ENCODE measurements at places on chromosomes 3 and 15.
A peak's percentile ranks its signal among the peaks of the same experiment; 100 is the strongest.

GRCh38 chr3:115397433-115397832, 225.9 kb upstream of the GAP43 start:
- DNase-seq = no peak

DNA sequence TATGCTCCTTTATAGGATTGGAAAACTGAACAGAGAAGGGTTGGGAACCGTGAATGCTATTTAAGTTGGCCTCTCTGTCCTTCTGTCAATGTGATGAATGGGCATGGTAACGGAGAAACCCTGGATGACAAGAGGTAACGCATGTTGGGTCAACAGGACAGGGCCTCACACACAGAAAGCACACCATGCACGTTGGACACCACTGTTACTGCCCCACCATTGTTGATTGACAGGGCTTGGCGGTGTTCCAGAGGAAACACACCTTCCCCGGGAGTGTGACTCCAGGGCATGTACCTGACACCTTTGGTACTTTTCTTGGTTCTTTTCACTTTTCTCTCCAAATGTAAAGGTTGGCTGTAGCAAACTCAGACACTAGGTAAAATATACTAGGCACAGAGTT, 548.5 kb downstream of the OCA2 start:
- DNase-seq = no peak

GRCh38 chr15:31259562-31260252, 66.9 kb upstream of the KLF13 start:
- DNase-seq = no peak

DNA sequence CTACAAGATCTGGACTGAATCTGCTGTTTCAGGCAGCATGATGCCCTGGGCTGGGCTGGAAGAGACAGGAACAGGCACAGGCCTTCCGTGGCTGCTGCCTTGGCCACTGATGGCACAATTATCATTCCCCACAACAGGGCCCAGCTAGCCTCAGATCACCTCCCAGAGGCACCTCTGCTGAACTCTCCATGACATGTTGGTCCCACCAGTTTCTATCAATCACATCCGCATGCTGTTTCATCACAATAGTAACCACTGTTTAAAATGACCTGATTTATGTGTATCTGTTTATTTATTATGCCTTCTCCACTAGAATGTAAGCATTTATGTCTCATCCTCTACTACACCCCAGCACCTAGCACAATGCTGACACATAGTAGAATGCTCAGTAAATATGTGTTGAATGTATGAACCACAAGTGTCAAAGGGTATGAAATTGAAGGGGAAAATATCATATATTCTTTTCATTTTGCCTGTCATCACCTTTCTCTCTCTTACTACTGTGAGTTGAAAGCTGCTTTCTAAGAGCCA, 32.7 kb upstream of the ZBTB38 start:
- DNase-seq = no peak

DNA sequence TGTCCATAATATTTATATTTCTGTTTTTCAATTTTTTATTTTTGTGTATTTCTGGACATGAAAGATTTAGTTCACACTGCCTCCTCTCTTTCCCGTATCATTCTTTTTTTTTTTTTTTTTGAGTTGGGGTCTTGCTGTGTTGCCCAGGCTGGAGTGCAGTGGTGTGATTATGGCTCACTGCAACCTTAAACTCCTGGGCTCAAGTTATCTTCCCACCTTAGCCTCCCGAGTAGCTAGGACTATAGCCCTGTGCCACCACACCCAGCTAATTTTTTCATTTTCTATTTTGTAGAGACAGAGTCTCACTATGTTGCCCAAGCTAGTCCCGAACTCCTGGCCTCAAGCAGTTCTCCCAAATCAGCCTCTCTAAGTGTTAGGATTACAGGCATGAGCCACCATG, 53.6 kb downstream of the PRKCI start:
- DNase-seq = no peak

DNA sequence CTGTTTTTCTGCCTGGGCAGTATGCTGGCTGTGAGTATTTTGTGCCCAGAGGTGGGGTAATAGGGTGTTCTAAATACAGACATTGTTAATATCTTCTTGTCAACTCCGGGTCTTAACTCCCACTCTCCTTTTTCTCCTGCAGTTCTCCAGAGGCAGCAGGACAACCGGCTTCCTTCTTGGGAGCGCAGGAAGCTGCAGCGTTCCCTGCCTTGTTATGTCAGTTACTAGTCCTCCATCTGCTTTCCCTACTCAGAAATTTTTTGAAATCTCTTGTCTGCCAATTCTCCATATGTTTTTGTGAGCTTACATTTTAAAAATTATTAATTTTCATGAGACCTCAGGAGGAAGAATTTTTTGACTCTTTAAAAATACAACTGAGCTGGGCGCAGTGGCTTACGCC, 67.2 kb downstream of the NEO1 start:
- no peak for DNase-seq

GRCh38 chr3:196159952-196160804, 51.0 kb downstream of the ZDHHC19 start:
- DNase-seq = no peak

GRCh38 chr3:51949121-51949520, 6.1 kb upstream of the GPR62 start:
- no peak for DNase-seq

DNA sequence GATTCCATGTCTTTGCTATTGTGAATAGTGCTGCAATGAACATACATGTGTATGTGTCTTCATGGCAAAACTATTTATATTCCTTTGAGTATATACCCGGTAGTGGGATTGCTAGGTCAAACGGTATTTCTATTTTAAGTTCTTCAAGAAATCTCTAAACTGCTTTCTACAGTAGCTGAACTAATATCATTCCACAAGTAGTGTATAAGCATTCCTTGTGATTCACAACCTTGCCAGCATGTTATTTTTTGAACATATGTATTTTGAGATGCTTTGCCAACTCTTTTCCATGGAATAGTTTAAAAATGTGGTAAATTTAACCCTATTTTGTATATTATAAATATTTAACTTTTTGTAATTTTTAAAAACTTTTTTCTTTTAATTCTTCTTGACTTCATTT, 592.7 kb upstream of the NAALADL2 start:
- no peak for DNase-seq

GRCh38 chr3:197367081-197367780, 68.8 kb upstream of the DLG1 start:
- peak; percentile 90 for DNase-seq

DNA sequence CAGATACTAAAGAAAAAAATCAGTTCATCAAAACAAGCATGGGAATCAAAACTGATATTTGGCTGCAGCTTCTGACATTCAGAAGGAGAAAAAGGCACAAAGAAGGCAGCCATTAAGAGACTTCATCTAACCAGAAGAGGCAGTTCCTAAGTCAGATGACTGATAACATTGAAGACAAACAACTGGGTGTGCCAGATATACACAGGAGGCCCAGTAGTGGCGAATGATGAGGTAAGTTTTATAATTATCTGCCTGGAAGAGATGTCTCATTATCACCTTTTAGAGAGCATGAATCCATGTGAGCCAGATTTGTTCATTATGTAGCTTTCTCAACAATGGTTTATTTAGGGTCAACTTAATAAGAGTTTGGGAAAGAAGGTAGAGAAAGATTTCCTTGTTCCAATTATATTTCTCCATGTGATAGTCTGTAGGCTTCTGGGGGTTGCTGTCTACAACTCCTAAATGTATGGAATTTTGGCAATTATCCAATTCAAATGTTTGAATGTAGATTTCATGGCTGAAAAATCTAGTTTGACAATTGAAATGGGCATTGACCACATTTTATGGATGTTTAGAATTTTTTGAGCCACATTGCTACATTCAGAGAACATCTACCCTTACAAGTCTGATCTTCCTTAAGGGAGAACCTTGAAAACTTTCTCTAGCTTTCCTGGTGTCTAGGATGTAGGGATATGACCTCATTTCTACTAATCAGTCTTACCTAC, 50.4 kb upstream of the RASGRF1 start:
- DNase-seq = no peak

GRCh38 chr3:66452303-66453011, 48.4 kb downstream of the LRIG1 start:
- DNase-seq = peak; percentile 82

DNA sequence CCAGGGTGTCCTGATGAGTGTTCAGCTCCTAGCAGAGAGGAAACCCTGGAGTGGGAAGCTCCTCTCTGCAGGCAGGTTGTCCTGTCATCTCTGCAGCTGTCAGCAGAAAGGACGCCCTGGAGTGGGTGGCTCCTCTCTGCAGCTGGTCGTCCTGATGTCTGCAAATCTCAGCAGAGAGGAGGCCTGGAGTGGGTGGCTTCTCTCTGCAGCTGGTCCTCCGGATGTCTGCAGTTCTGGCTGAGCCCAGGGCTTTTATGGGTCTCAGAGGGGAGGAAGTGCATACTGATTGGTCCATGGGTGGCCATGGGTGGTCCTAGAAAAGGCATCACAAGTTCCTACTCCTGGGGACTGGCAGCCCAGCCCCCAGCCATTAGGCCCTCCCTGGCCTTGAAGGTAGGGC, 102.6 kb upstream of the BNIP2 start:
- no peak for DNase-seq

GRCh38 chr3:159771865-159772611, 216.6 kb upstream of the IL12A start:
- no peak for DNase-seq

DNA sequence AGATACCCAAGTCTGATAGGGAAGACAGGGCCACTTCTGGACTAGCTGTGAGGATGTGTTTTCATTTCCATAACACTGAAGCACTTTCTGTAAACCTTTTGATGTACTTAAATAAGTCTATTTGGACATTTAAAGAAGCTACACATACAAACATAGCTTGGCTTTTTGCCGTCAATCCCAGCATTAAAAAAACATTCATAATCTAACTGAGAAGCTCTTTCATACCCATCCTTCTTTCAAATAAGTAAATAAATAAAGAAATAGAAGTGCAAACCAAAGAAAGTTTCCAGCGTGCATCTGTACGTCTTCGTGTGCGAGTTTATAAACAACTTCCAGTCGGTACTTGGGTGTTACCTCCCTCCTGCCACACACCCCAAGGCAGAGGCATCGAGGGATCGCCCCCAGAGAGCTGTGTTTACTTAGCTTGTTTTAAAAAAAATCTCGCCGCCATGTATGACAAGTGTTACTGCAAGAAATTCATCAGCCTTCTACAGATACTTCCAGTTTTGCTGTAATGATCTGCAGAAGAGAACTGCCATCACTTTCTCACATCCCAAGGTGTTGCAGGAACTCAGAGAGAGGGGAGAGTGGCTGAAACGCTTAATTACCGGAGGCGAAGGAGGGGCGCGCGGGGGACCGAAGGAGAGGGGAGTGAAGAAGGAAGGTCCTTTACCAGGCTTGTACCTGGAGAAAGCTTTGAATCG, 9.0 kb upstream of the MEIS2 start:
- DNase-seq = no peak

- DNase-seq = no peak
Observed at GRCh38 chr15:92104072-92104471, 250.6 kb downstream of the SLCO3A1 start.

DNA sequence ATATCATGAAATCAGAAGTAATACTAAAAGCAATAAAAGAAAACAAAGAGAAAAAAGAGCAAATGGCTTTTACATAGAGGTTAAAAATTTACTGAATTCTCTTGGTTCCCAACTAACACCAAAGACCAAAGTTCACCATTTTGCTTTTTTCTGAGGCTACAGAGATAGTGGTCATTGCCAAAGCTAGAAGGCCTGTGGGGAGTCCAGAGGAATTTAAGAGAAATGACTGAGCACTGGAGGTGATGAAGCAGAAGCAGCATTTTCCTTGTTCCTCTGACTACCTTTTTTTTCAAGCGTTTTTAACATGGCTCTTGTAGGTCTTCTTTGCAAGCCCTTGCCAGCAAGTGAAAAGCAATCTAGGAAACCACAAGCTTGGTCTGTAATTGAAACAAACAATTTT, 58.2 kb downstream of the THBS1 start:
- no peak for DNase-seq

- DNase-seq = peak; percentile 54
Observed at GRCh38 chr15:36177590-36178302, 401.7 kb upstream of the CDIN1 start.

GRCh38 chr3:4977853-4978203, 1.4 kb upstream of the BHLHE40 start:
- no peak for DNase-seq

- no peak for DNase-seq
Observed at GRCh38 chr3:196354132-196354531, 15.9 kb upstream of the TM4SF19 start.

DNA sequence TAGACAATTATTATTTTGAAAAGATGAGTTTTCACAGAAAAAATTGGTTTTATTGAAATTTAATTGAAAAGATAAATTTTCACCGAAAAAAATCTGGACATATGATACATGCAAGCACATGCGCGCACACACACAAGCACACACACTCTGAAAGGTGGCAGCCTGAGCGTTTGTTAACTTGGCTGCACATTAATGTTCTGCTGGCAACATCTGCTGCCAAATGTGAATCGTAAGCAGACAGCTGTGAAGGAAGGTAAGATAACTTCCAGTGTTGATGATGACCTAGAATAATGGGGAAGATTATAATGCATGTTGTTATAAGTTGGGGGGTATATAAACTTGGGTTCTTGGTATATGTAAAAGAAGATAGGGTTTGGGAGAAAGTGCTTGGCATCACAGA, 18.4 kb upstream of the CMTM7 start:
- DNase-seq = no peak

DNA sequence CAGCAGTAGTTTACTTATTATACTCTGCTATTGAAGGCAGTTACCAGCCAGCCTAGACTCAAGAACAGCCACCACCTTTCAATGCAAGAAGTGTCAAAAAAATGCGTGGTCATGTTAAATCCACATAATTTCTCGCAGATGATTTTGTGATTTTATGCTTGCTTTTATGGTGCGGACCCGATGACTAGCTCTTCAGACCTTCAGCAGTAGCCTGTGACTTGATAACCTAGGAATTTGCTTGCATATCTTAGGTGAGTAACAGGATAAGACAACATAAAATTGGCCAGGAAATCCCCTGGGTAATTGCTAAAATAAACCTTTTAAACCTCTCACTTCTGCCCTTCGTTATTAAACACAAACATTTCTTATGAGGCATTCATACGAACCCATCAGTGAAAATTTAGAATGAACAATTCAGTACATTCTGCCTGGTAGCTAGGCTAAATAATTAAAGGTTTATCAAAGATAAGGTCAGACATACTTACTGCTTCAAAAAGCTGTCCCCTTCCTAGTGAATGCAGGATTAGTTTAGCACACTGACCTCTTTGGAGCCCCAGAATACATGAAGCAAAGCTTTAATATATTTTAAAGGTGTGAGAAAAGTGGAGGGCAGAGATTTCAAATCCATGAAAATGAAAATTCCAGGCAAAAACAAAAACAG, 798.8 kb downstream of the OTOL1 start:
- DNase-seq = no peak

GRCh38 chr15:58525991-58526421, 94.2 kb downstream of the LIPC start:
- no peak for DNase-seq

DNA sequence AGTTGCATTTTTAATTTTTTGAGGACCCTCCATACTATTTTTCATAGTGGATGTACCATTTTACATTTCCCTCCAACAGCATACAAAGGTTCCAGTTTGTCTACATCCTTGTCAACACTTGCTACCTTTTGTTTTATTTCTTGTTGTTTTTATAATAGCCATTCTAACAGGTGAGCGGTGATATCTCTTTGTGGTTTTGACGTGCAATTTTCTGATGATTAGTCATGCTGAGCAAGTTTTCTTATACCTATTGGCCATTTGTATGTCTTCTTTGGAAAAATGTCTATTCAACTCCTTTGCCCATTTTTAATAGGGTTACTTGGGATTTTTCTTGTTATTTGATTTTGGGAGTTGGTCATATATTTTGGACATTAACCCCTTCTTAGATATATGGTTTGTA, 187.0 kb downstream of the CDIN1 start:
- DNase-seq = no peak

- no peak for DNase-seq
Observed at GRCh38 chr3:101942356-101942755, 93.0 kb downstream of the NFKBIZ start.
